NCI-H1417 treated with DMSO at 0.1 percent for 48 hours (cell line): ENCODE measurements at places on chromosomes 6 and 20.

DNA sequence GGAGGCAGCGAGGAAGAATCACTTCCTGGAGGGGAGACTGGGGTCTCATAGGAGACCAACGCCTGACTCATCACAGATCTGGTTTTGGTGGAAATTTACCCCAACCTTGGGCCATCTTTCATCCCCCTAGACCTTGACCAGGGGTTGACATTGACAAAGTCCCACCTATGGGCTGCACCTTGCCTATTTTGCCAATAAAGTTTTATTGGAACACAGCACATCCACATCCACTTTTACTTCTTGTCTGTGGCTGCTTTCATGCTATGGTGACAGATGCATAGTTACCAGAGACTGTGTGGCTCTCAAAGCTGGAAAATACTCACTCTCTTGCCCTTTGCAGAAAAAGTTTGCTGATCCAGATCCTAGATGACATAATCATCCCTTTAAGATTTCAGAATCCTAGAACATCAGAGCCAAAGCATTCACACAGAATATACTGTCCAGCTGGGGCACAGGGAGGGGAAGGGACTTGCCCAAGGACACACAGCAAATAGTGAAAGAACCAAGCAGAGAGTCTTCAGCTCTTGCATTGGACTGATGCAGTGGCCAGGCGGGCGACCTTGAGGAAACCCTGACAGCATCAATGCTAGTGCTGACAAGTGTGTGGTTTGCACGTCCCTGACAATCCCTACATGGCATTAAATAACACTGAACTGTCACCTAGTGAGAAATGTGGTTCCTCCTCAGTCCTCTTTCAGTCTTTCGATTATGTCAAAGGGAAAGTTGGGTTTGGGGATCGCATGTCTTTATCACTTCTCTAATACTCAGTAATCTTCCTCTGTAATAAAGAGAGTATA, 41.2 kb downstream of the CD40 start:
- no peak for DNase-seq

- DNase-seq: no peak
These were observed 28.6 kb upstream of the NOTCH4 start for GRCh38 chr6:32252331-32253009.

DNA sequence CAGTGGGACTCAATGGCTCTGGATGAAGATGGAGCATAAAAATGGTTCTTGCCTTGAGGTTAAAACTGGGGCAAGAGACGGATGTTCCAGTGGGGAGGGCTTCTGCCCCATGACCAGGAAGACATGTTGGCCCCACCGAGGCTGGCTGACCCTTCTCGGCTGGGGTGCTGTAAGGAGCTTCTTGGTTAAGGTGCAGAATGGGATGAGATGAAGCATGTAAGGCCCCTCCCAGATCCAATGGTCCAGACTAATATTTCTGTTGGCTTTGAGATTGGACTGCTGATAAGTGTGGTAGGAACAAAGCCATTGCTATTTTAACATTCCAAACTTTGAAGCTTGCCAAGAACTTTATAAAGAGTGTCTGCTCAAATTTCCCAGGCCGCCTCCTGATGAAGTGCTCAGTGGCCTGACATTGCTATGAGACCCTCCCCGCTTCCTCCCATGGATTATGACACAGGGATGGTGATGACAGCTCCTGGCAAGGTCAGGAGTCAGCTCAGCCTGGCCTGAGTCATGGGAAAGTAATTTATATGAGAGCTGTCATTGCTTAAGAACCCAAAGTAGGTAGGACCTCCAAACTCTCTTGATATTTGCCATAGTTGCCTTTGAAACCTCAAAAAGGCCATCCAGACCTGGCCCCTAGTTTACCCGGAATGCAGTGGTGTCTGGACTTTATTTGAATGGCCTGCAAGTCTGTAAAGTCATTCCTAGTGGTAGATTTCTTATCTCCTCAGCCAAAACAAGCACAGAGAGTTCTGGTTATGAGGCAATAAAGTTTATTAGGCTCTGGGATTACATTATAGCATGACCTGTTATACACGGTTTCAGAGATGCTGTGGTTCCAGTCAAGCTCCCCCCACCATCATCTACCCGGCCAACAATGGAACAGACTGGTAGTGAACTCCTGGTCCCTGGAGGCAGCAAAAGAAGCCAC, 55.2 kb downstream of the TGM2 start:
- DNase-seq: no peak

DNA sequence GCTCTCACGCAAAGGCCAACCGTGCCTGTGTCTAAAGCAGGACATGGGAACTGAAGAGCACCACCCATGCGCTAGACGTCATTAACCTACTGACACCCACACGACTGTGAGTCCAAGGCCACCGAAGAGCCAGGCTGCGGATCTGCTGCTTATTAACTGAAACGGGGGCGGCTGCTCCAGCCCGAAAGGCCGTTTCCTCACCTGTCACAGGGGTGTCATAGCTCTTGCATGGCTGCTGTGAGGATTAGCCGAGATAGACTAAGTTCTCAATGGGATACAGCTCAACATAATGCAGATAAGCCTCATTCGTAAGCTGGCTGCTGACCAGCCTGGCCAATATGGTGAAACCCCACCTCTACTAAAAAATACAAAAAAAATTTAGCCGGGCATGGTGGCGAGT, 26.7 kb downstream of the OVOL2 start:
- no peak for DNase-seq

DNA sequence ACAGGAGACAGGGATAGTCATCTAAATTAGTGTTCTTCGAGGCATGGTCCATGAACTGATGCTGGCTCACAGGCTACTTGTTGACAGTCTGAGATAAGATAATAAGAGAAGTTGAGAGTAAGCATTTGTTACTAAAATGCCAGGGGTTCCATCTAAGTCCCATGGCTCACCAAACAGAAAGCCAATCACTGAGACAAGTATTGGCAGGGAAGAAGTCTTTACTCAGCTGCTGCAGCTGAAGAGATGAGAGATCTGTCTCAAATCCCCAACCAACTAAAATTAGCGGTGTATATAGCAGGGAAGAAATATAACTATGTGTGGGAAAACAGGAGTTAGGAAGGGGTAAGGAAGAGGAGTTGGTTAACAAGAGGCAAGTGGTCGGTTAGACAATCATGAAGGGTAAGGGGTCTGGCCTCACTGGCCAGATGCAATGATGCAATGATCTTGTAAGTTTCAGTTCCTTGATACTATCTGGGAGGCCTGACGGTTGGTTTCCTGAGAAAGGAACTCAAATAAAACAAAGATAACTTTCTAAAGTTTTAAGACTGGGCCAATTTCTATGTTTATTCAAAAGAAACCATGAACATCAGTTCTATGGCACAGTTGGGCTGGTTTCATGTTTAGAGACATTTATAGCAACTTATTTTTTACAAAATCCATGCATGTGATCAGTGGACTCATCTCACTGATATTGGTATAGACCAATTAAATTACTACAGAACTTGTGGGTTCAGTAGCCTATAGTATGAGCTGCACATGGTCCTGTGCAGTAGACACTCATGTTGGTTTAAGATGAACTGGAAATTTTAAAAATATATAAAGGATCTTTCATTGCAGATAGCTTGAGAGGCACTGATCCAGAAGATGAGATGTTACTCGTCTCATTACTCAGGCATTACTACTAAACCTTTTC, 9.9 kb upstream of the HEBP2 start:
- no peak for DNase-seq

DNA sequence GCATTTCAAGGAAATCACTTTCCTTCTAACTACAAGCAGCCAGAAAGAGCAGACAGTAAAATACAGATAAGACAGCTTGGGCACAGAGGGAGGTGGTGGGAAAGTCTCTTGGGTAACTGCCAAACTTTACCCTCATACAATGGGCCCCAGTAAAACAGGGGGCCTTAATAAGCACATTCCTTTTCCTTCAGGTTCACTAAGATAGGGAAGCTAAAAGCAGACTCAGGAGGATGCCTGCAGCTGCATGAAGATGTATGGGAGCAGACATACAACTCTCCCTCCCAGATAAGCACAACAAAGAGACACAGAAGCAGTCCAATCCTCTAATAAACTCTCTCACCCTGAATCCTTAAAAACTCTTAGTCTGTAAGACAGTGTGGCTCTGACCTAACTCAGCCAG, 49.0 kb downstream of the SIM1 start:
- no peak for DNase-seq

DNA sequence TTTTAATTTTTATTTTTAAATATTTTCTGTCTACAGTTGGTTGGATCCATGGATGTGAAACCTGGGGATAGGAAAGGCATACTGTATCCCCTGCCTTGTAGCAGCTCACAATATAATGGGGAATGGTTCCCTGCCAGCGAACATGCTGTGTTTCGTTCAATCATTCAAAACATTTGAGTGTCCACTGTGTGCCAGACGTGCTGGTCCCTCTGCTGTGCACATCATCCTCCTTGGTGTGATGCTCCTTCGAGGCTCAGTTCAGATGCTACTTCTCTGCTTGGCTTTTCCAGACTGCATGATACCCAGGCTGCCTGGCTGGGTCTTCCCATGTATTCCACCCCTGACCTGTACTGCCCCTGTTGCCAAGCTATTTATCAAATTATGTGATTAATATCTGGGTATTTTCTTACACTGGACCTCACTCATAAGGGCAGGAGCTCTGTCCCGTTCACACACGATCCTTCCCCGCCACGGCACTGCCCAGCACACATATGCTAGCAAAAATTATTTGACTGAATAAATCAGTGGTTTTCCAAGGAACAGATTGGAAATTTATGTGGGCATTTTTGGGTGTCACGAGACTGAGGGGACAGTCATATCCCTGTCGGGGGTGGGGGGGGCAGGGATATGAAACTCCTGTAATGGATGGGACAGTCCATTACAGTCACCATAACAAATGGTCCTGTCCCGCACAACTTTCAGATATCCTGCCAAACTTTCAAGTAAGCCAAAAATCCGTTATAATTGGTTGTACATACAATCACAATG, 4.9 kb downstream of the SDCBP2 start:
- DNase-seq: no peak

- no peak for DNase-seq
These were observed 27.6 kb downstream of the PHACTR3 start for GRCh38 chr20:59631751-59632540.
